ENCODE measurements at places on chromosomes 3 and 15.
A peak's percentile ranks its signal among the peaks of the same experiment; 100 is the strongest.

GRCh38 chr3:176953106-176954060 is 243.9 kb downstream of the TBL1XR1 start:
- DNase-seq: no peak

- no peak for DNase-seq
Measured at GRCh38 chr3:148737104-148737530, 39.4 kb downstream of the AGTR1 start.

DNA sequence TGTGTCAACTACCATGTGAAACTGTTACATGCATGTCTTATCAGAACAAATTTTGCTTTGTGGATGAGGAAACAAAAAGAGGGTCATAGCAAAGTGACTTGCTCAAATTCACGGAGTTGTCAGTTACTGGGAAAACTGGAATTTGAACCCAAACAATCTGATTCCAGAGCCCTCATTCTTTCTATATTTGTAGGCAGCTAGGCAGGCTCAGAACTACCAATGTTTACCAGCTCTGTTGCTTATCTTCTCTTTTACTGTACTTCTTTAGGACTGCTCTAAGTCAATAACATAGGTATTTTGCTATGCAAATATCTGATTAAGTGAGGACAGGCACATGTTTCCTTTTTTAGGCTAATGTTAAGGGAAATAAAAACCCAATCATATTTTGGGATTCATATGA is 450.5 kb downstream of the ZPLD1 start:
- DNase-seq: no peak

GRCh38 chr3:147119989-147120388 is 286.4 kb downstream of the ZIC4 start:
- DNase-seq: no peak

GRCh38 chr3:73716418-73716817 is 91.7 kb upstream of the PDZRN3 start:
- DNase-seq: no peak

GRCh38 chr3:12953201-12953995 is 112.0 kb upstream of the RPL32 start:
- no peak for DNase-seq

DNA sequence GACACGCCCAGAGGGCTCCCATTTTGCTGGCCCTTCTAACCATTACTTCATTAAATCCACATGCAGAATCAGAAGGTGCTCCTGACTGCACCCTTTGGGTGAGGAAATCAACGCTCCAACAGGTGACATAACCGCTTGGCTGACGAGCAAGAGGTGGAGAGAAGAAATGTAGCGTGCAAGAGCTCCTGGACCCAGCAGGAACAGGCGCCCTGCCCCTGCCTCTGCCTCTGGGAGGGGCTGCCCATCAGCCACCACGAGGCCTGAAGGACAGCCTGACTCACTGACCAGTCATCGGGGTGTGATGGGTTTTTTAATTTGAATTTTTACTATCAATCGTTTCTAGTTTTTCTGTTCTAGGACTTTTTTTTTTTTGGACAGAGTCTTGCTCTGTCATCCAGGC is 218.2 kb downstream of the ADAMTS17 start:
- no peak for DNase-seq

DNA sequence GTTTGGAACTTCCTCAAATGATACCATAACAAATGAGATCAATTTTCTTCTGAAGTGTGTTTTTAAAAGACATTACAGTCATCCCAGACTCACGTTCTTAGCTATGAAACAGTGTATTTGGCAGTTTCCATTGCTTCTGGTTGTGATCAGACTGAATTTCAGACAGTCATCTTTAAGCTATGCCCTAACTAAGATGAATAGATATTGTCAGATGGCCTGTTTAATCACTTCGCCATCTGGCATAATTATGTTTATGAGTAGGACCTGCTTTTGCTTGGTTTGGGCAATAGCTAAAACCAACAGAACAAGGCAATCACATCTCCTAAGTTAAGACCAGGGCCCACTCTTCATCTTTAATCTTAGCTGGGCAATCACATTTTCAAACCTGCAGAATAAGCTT is 313.1 kb downstream of the SV2B start:
- no peak for DNase-seq

GRCh38 chr15:93359060-93359408 is 270.0 kb upstream of the RGMA start:
- no peak for DNase-seq

DNA sequence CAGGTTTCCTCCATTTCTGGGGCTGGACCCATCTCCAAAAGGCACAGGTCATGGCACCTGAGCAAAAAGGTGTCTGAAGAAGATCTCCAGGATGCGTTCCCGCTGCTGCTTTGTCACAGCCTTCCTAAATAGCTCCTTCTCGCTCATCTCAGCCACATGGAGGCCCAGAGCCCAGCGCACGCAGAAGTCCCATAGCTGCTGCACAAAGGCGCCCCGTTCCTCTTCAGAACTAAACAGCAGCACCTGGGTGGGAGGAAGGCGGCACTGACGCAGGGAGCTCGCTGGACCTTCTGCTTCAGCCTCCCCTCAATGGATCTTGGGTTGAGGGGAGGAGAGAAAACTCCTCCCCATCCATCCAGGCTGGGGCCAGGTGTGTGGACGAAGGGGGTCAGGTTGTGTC is 8.4 kb downstream of the DUOX2 start:
- no peak for DNase-seq

DNA sequence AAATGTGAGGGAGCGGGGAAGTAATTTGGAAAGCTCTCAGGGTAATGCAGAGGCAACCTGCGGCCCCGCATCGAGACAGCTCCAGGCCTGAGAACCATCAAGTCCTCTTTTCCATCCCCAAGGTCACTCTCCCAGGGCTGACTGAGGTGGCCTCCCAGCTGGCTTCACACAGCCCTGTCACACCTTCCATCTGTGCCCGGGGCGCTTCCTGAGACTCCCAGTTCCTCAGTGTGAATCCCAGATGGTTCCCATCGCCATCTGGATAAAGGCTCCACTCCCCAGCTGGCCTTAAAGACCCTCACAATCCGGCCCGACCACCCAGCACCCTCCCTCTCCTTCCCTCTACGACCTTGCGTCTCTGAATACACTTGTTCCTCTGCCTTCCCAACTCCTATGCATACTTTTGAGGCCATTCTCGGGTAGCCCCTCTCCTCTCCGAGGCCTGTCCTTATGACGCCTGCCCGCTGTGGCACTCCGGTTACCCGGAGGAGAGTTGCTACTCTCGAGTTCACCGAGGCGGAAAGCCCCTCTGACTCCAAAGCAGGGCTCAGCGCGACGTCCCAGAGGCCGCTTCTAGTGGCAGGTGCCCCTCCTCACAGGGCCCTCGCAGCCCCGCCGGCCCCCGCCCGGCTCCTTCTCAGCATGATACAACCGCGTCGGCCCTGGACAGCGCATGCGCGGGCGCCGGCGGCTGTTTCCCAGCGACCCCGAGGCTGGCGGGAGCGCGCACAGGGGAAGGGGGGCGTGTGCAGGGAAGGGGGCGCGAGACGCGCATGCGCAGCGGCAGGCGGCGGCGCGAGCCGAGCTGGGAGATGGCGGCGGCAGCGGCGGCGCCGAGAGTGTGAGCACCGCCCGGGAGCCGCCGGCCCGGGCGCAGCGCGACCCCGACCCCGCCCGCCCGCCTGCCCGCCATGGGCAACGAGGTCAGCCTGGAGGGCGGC is at the start of gene BSN:
Gene BSN, plus strand, starts transcription at position 786 of the 941 bp plus-strand sequence. Its CDS starts 126 bp downstream, at position 912.
- peak; percentile 89 for DNase-seq

DNA sequence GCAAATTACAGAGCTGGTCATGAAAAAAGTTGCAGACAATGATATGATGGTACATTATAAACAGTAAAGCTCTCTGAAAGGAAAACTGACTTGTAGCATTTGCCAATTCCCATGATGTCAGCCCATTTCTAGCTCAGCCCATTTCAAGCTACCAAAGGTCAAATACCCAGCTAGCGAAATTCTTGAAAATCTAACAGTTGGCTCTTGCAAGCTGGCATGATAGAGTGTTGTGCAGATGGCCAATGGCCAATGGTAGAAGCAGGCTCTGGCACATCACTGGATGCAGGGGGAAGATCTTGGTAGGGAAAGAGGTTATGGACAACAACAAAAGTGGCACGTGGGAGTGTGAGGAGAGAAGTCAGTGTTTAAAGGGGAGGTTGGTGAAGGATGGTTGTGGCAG is 36.7 kb downstream of the RASGRF1 start:
- no peak for DNase-seq

DNA sequence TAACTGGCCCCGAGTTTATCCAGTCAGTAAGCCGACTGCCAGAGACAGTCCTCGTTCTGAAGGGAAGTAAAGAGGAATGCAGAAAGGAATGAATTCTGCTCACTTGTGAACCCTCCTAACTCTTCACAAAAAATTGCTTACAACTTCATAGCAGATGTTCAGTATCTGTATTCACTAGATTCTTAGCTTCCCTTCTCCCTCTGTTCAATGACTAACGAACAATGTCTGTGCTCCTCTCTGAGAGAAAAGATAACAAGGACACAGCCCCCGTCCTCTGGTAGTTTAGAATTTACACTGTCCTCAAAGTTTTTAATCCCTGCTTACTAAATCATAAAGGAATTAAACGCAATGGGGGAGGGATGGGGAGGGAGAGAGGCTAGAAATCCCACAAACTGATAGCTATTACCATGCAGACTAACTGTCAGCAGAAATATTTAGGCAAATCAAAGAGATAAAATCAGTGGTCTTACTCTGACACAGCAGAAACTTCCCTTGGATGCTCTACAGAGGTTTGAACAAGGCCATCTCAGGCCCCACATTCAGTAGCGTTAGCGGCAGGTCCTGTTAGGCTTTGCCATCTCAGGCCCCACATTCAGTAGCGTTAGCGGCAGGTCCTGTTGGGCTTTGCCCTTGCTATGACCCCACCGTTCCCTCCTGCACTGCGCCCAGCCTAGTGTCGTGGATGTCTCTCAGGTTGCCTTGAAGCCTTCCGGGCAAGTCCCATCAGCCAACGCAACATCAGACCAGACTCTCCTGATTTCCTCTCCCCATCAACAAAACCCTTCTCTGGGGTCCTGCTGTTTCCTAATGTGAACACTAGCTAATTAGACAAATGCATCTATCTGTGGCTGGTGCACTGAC is 23.4 kb downstream of the NRROS start:
- DNase-seq: no peak

DNA sequence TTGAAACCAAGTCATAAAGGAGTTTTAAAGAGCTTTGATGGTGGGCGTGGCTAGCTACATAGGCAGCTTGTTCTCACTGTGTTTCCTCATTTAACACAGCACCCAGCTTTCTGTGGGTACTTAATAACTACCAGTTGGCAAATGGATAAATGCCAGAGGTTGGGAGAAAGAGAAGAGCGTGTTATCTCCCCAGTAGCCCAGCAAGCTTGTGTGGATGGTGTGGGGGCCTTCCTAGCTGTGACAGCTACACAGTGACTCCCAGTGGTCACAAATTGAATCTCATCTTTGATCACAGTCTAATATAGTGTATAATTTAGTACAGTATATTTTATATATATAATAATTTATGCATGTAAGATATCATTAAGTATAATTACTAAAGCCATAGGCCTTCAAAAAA is 984.1 kb downstream of the EPHA3 start:
- DNase-seq: no peak

- DNase-seq: no peak
Measured at GRCh38 chr15:62404194-62404985, 239.3 kb upstream of the C2CD4B start.

GRCh38 chr15:71079208-71080044 is 35.8 kb upstream of the THSD4 start:
- DNase-seq: no peak

DNA sequence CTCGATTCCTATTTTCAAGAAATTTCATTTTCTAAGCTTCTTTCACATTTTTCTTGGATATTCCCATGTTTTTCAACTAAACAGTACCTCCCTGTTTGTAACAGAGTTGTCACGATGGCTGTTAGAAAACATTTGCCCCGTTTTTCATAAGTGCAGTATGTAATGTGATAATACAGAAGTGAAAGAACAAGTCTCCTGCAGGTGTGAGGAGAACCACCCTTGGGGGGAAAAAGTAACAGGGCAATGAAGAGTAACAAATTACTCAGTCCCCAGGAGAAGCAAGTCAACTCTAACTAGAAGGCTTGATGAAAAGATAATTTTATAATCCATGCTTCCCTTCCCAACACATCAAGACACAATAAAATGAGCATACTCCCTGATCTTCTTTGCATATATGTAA is 493.3 kb downstream of the FOXP1 start:
- DNase-seq: no peak

GRCh38 chr15:81942157-81942556 is 103.7 kb downstream of the MEX3B start:
- DNase-seq: no peak

GRCh38 chr15:85879334-85880163 is 84.8 kb upstream of the KLHL25 start:
- no peak for DNase-seq

DNA sequence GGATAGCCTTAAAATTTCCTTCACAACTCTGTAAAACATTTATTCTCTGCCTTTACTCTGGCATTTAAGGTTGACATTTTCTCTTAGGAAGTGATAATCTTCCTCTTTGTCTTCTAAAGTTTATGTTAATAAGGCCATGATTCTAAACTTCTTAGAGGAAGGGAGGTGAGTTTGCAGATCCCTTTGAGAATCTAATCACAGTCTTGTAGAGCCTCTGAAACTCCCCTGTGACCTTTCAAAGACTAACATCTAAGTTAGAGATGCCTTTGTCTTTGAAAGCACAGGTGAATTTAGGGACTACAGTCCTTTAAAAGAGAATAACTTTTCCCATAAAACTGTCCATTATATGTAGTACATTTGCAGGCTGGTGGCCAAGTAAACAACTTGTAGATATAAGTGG is 115.1 kb downstream of the PLCL2 start:
- DNase-seq: no peak

DNA sequence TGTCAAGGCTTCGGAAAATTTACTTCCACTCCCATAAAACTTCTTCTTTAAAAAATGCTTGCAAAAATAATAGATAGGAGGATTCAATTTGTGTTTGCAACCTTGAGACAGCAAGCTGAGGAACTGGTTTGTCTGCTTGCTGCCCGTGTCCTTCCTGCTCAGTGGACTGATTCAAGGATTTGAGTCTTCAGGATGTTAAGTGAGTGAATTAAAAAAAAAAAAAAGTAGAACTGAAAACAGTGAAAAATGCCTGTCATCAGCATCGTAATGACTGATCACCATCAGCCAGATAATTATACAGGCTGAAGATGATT is 453.7 kb downstream of the FGF12 start:
- DNase-seq: no peak

Data from CD4-positive, alpha-beta T cell treated with Interferon gamma for 1 hour (primary cell).